ENCODE measurements at places on chromosomes 5 and 9.

- no peak for DNase-seq
These were observed 1.4 kb downstream of the UBAC1 start for GRCh38 chr9:135959814-135960213.

- no peak for DNase-seq
These were observed 244.2 kb downstream of the FOXD4L6 start for GRCh38 chr9:40884072-40884901.

- no peak for DNase-seq
These were observed 181.3 kb upstream of the ZNF608 start for GRCh38 chr5:124927735-124928134.

DNA sequence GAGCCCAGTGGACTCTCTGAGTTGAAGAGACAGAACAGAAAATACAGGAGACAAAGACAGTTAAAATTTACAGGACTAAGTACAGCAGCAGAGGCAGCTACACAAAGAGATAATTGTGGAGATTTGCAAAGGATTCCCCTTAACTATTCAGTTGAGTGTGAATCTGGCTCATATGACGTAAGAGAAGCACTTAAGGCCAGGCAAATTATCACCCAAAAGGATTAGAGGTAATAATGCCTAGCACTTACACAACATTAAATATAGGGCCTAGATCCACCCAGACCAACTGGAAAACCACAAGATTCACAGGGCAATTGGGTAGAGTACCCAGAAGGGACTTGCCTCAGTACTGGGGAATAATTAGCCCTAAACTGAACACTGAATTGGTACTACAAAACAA, 41.3 kb downstream of the ADAMTS6 start:
- DNase-seq: no peak

- DNase-seq: no peak
These were observed 56.2 kb downstream of the PLAC8L1 start for GRCh38 chr5:146048994-146049703.

GRCh38 chr5:176873541-176874172, 25.5 kb downstream of the HK3 start:
- no peak for DNase-seq

DNA sequence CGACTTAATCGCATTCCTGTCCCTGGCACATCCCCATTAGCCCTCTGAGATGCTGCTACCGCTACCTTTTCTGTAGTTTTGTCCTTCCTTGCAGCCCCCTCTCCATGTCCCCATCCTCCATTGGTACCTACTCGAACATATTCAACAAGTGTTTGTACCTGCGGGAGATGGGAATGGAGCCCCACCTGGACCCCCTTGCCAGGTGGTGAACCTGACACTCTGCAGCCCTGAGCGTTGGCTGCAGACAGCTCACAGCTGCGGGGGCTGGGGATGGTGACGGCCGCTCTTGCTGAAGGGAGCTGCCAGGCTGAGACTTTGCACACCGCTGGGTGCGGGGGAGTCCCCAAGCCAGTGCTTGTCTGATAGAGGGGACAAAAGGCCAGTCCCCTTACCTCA, 96.3 kb upstream of the DAP start:
- DNase-seq: no peak

- no peak for DNase-seq
These were observed 119.4 kb downstream of the TLR4 start for GRCh38 chr9:117823576-117823975.

DNA sequence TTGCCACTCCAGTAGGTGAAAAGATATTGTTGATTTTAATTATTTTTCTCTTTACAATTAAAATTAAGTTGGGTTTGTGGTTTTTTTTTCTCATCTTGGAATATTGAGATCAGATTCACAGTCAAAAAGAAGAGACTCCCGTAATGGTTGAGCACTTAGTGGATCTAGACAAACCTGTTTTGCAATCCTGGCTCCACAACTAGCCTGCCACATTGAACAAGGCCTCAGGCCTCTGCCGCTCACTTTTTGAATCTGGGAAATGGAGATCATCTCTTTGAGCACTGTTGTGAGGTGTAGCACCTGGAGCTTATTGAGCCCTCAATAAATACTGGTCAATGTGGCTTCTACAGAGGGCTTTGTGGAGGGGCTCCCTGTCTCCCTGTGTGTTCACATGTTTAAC, 37.1 kb upstream of the RARS1 start:
- DNase-seq: no peak

GRCh38 chr5:112492291-112492690, 73.2 kb upstream of the EPB41L4A start:
- no peak for DNase-seq

- DNase-seq: no peak
These were observed 41.5 kb downstream of the CACNA1B start for GRCh38 chr9:137919095-137919465.

- DNase-seq: no peak
These were observed 266.8 kb downstream of the NDUFS4 start for GRCh38 chr5:53827211-53827651.

DNA sequence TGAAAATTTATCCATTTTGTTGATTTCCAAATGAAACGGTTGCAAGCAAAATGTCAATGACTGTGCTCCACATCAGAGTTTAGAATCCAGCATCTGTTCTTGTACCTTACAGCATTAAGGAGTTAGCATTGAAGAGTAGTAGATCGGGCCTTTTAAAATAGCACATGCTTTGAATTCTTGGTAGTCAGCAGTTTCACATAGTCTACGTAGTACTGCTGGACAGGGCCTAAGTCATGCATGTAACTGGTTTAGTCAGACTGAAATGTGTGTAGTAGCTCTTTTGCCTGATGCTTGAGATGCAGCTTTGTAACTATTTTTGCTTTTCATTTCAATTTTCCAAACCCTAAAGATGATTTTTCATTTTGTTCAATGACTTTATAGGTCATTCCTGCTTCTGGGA, 19.8 kb downstream of the LECT2 start:
- DNase-seq: no peak

DNA sequence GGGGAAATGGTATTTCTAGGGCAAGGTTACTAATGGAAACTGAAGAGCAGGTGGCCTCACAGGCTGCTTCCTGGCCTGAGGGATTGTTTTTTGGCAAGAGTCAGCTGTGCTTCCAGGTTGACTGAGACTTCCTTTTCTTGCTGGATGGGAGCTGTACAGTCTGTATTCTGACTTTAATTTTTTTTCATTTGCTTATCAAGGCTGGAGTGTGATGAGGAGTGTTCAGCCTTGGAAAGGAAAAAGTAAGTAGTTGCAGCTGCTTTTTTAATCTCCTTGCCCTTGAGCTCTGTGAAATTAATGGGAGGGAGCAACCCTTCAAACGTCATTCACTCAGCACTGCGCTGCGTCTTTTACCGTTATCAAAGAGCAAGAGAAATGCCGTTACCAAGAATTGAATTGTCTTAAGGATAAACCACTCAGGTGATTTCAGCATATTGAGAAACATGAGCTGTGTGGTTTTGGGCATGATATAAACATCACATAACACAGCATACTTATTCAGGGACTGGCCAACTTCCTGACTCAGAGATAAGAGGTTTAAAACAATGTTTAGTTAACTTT, 47.6 kb downstream of the AQP7 start:
- no peak for DNase-seq

GRCh38 chr5:88693071-88693932, 189.7 kb downstream of the MEF2C start:
- no peak for DNase-seq

DNA sequence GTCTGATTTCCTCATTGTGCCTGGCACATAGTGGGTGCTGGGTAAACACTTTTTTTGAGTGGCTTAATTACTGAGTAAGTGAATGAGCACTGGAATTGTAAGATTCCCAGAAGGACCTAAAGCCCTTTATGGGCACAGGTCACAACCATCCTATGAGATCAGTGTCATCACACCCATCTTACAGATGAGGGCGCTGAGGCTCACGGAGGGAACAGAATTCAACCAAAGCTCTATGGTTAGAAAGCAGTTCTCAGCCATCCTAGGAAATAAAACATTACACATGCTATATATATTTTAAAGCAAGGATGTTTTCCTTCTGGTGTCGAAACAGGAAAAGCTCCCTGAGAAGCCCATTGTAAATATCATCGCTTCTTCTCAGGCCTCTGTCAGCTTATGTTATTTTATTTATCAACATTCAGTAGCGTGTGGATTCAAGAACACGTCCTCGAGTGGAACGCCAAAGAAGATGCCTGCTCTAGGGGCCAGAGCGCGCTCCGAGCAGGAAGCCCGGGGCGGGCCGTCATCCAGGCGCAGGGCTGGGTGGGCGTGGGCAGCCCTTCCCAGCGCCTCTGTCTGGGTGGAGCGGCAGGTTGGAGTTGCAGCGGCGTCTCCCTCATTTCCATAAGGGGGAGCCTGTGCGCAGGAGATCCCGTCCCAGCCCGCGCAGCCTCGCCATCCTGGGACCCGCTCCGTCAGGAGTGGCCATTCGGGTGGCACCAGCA, 155.8 kb upstream of the SMIM23 start:
- DNase-seq: no peak

- no peak for DNase-seq
These were observed 111.6 kb downstream of the ZNF608 start for GRCh38 chr5:124634741-124635323.

- DNase-seq: no peak
These were observed 413.2 kb downstream of the CETN3 start for GRCh38 chr5:89996335-89996734.

GRCh38 chr5:124309241-124309980, 437.0 kb downstream of the ZNF608 start:
- DNase-seq: no peak

- no peak for DNase-seq
These were observed 3.4 kb upstream of the CTSL start for GRCh38 chr9:87722393-87723088.

GRCh38 chr9:33225319-33226147, 14.4 kb upstream of the SPINK4 start:
- peak; percentile 57 for DNase-seq

DNA sequence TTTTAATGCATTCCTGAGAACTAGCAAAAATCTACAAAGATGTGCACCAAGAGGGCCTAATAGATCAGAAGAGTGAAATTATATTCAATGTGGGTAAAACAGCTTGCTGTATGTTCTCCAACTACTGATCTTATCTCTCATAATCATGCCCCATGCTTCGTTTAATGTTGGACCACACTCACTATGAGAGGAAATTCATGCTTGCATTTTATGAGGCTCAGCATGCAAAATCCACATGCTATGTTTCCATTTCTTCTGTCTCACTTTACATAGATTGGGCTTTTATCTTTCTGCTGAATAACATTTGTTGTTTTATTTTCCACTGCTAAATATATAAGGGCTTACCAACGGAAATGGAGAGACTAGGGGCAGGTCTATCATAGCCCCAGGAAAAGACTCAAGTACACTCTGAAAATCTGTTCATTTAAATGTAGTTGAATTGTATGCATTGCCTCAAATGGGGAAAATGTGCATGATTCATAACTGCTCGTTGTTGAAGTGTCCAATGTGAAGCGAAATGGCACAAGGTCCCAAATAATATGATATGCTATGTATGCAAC, 474.2 kb downstream of the EFNA5 start:
- DNase-seq: no peak

GRCh38 chr5:168013546-168013945, 277.9 kb upstream of the WWC1 start:
- no peak for DNase-seq

- no peak for DNase-seq
These were observed 25.6 kb downstream of the GLDC start for GRCh38 chr9:6619909-6620308.

DNA sequence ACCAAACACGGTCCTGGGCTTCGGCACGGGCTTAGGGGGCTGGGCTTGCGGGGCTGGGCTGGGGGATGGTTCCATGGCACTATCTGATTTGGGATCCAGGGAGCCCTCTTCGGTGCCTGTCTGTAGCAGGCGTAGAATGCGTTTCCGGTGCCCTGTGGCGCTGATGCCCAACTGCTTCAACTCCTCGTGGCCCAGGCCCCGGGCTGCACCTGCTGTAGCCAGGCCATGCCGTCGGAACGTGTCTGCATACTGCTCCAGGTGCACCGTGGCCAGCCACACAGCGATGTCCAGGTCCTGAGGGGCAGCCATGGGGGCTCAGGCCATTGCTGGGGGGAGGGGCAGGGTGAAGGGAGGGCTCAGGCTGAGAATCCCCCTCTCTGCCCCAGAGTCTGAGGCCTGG, 1.9 kb downstream of the ARAP3 start:
- no peak for DNase-seq

DNA sequence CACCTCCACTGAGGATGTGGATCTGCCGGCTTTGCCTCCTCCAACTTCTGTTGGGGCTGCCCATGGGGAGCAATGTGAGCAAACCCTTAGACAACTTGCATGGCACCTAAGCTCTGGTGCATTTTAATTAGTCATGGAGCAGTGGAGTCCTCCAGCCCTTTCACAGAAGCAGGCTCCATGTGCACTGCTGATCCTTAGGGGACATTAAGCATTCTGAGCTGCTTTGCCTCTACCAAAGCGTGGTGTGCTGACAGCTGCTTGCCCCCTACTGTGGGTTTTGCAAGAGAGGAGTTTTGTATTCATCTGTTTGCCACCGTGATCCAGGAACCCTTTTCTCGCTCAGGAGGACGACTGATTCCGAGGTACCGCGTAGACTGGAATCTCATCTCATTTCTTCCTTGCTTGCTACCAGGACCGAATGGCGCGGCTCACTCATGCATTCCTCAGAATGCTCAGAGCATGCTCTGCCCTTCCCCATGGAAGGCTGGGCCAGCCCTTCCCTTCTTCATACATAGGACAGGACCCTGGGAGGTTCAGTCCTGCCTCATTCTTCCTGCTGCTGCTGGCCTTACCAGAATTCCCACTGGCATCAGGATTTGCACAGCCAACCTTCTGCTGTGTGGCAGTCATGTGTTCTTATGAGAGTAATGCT, 432.5 kb downstream of the GADD45G start:
- no peak for DNase-seq

- DNase-seq: no peak
These were observed 31.8 kb upstream of the FABP6 start for GRCh38 chr5:160197341-160198144.

GRCh38 chr5:28603869-28604268, 1565.5 kb upstream of the CDH9 start:
- DNase-seq: no peak

DNA sequence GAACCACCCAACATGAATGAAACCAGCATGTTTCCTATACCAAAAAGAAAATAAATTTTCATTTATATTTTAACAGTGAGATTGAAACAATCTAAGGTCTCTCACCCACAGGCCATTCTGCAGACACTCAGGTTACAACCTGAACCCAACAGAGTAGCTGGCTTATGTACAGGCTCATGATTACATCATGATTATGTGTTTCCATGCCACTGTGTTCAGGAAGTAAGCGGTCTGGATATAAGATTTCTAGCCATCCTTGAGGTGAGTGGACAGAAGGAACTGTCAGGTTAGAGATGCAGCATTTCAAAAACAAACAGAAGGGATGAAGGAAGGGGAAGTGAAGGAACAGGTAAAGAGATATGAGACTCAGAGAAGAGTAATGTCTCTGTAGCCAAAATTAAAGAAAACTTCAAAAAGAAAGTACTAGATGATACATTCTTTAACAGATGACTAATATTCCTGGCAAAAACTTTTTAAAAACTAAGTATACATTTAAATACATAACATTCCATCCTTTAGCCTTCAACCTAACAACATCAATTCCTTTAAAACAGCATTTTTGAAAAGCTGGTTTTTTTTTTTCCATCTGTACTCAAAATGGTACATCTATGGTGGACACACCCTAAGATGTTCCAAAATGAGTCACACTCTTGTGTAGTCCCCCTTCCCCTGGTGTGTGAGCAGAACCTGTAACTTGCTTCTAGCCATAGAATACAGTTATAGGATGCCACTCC, 119.8 kb downstream of the LPAR1 start:
- DNase-seq: no peak

All from naive thymus-derived CD4-positive, alpha-beta T cell (primary cell).